ENCODE measurements at places on chromosomes 7 and 10.

GRCh38 chr7:90592033-90592432 is 4.1 kb upstream of the CDK14 start:
- DNase-seq: no peak

- DNase-seq: no peak
Measured at GRCh38 chr7:44220046-44220357, 19.2 kb downstream of the YKT6 start.

- no peak for DNase-seq
Measured at GRCh38 chr10:28842321-28842720, 165.0 kb downstream of the BAMBI start.

DNA sequence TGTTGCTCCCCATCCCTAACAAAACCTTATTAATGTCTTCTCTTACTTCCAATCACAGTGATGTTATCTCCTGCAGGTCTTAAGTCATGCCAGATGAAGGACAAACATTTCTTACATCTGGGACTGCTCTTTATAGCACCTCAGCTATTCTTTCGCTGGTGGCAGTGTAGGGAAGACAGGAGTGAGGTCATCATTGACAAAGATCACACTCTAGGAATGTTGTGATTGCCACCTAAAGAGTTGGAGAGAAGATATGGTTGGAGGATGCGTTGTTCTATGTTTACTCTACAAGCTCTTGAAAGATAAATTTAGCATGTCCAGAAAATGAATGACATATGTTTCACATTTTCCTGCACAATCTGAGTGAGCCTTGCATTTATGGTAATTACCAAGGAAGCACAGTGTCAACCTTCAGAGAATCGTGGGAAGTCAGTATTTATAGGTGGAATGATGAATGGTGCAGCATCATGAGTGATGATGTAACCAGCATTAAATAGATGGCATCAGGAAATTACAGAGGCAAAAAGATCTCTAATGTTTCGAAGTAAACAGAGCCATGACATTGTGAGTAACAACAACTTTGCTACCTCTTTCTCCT is 188.1 kb upstream of the STEAP1 start:
- no peak for DNase-seq

- DNase-seq: no peak
Measured at GRCh38 chr7:122433765-122434164, 129.2 kb upstream of the FEZF1 start.

DNA sequence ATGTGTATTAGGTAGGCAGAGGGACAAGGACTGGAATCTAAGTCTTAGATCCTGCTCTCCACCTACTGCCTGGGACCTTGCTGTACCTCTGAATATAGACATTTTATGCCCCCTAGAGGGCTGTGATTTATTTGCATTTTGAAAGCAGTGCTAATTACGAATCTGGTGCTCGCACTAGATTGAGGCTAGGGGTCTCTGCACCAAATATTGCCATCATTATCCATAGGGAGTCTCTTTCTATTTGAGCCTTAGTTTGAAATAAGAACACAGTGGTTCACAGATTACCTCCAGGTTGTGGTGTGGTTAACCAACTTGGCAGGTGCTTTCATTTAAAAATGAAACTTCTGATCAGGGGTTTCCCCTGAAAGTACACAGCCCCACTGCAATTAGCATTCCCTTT is 41.8 kb downstream of the CNNM1 start:
- no peak for DNase-seq

DNA sequence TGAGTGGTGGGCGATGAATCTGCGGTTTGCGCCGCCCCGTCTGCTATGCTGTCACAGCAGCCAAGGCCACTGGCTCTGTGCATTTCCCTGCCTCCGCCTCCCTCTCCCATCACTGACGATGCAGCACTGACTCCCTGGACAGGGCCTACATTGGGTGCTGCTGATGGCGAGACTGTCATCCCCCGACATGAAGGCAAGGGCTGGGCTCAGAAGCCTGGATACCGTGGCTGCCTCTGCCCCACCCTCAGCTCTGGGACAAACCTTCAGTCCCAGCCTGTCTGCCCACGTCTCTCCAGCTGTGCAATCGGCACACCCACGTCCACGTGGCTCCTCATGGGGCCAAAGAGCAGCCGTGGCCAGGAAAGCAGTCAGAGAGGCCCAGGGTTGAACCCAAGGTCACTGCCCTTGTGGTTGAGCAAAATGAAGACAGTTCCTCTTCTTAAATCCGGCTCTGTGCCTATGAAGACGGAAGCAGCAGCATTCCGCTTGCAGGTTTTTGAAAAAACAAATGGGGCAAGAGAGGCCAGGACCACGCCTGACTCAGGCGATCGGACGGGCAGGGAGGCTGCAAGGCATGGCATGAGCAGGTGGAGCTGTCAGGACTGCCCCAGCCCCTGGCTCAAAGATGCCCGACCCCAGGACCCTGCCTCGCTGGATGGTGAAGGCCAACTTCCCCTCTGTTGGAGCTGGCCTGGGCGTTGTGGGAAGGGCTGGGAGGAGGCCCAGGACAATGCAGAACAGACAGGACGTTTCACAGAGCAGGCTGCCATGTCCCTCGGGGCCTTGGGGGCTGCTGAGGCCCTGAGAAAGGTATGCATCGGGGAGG is 517.5 kb downstream of the DNAJB6 start:
- DNase-seq: no peak

DNA sequence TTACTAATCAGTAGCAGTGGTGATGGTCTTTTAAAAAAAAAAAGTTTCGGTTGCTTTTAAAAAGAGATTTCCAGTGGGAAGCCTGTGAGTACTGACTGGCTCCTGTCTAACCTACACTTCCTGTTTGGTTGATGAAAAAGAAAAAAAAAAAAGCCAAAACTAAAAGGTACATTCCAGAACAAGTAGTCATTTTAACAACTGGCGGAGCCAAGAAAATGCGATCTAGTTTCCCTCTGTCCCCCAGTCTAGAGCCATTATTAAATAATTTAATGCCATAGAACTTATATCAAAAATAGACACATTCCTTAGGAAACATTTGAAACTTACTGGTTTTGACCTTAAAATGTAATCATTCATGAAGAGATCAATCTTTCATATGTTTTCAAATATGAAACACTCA is 254.2 kb upstream of the C7orf33 start:
- DNase-seq: no peak

DNA sequence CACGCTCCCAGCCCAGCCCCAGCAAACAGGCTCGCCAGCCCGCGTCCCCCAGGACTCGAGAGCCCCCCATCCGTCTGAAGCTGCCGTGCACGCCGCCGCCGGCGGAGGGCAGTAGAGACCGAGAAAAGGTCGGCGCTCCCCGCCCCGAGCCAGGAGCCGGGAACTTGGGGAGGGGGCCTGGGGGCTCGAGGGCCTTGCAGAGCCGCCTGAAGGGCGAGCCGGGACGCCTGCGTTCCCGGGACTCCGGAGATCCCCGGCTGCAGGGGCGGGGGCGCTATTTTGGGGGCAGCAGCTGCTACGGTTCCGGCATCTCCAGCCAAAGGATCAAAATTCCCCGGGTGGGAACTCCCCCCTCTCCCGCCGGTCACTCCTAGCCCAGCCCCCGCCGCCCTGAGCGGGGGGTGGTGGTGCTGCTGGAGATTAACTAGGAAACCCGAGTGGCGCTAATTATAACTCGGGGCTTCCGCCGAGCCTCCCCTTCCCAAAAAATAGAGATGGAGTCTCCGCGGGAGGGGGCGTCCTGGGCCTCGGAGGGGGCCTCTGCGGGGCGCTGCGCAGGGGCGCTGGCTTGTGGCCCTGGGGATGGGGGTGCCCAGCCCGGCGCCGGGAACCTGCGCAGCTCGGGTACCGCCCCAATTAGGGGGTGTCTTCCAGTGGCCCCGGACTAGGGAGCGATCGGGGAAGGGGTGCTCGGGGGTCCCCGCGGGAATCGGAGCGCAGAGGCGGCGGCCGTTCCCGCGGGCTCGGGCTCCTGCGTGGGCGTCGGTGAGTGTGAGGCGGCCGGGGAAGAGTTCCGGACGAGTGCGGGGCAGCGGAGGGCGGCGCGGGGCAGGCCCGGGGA is 608 bp downstream of the ACHE start:
- peak; percentile 25 for DNase-seq

- no peak for DNase-seq
Measured at GRCh38 chr10:52805414-52806285, 33.1 kb upstream of the MBL2 start.

GRCh38 chr10:96588060-96588554 is 1.3 kb upstream of the TM9SF3 start:
- no peak for DNase-seq

DNA sequence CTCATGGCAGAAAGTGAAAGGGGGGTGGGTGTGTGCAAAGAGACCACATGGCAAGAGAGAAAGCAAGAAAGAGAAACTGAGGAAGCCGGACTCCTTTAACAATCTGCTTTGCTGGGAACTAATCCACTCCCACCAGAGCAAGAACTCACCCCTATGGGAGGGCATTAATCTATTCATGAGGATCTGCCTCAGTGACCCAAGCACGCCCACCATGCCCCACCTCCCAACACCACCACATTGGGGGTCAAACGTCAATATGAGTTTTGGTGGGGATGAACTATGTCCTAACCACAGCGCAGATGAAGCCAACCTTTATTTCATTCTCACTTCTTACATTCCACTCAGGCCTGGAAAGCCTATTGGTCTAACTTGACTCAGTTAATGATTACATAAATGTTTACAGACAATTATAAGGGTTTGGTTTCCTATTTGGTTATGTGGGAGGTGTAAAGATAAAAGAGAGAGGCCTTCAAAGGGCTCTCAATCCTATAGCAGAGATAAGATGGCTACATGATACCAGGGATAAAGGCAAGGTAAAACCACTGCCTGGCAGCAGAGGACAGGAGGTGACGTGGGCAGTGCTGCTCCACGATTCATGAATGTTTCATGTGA is 601.8 kb downstream of the PARD3 start:
- DNase-seq: no peak

GRCh38 chr10:132847416-132847777 is 61.5 kb upstream of the NKX6-2 start:
- no peak for DNase-seq

GRCh38 chr10:132570771-132571649 is 33.4 kb downstream of the INPP5A start:
- DNase-seq: no peak

- no peak for DNase-seq
Measured at GRCh38 chr7:1385086-1385808, 74.0 kb downstream of the MICALL2 start.

GRCh38 chr7:22591271-22591670 is 91.3 kb upstream of the STEAP1B start:
- DNase-seq: no peak
